Adipocyte (in vitro differentiated cells): ENCODE measurements at places on chromosomes 7 and 10.

GRCh38 chr10:36425131-36425797 is 700.1 kb upstream of the ANKRD30A start:
- DNase-seq, result peak; percentile 44

GRCh38 chr10:71483885-71484751 is 87.4 kb downstream of the CDH23 start:
- no peak for DNase-seq

GRCh38 chr7:84196084-84196503 is 1.5 kb upstream of the SEMA3A start:
- peak; percentile 44 for DNase-seq

DNA sequence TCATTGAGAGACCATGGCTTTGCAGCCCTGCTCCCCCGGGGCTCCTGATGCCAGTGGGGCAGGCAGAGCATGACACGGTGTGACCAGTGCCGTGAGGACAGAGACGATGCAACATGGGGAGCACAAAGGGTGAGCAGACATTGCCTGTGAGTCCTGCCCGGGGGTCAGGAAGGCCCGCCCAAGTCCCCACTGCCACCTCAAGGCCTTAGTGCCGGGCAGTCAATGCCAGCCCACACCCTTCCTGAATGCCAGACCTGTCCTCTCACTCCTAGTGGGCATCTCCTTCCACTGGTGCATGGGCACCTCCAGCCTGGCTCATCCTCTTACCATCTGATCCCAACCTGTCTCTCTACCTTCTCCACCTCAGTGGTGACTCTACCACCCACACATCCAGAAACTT is 157.9 kb upstream of the ZMIZ1 start:
- DNase-seq, result no peak

DNA sequence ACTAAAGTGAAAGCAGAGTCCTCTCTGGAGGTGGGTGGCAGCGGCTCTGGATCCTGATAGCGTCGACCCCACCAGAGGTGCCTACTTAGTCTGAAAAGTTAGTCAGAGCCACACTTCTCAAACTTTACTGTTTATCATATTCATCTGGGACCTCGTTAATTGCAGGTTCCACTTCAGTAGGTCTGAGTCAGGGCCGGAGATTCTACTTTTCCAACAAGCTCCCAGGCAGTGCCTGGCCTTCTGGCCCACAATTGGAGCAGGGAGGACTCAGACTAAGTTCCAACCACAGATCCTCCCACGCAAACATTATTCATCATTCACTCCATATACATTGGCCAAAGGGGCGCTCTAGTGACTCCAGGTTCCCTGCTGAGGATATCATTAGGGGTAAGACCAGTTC is 78.1 kb downstream of the VSTM4 start:
- DNase-seq, result peak; percentile 85
